GM03348 (cell line): ENCODE measurements at places on chromosomes 7 and 10.

GRCh38 chr10:112223725-112224124 lies 40.2 kb upstream of the GPAM start:
- no peak for DNase-seq

DNA sequence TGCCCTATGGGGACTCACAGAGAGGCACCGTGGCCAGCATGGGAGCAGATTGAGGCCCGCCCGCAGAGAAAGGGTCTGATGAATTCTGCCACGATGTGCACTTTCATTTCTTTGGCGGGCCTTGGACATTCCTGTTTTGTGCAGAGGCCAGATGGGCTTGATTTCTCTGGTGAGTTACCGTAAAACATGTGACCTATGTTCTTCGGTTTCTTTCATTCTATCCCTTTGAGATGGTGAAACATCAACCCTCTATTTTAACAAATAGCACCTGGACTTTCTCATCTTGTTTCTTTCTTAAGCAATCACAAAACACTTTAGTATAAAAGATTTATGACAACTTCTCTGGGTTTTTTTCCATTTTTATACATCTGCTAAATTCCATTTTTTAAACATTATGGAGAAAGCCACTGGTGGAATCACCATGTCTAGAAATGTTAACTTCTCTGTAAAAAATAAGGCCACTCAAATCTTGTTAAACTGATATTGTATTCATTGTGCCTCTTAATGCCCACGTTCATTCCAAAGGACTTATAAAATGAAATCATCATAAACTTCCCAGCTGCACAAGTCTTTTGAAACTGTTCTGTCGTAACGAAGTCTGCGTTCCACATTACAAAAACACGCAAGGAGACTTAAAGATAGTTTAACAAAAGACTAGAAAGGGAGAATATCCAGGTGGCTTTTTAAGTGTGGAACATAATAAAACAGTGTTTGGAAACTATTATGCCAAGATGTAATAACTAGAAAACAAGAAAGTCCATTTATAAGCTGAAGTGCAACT lies 21.4 kb upstream of the ODAD2 start:
- no peak for DNase-seq

GRCh38 chr10:107865691-107866090 lies 701.2 kb upstream of the SORCS1 start:
- DNase-seq: no peak

DNA sequence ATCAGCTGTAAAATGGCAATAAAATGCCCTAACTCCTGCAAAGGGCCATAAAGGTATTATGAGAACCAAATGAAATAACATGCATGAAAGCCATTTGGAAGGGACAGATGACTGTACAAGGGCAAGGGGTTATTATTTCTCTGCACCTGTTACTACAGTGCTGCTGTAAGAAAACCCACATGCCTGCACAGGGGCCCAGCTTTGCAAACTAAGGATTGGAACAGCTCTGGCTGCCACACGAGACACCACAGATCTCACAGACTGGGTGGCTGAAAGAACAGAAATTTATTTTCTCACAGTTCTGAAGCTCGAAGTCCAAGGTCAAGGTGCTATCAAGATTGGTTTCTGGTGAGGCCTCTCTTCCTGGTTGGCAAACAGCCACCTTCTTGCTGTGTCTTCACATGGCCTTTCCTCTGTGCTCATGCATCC lies 409.0 kb upstream of the NRP1 start:
- no peak for DNase-seq

DNA sequence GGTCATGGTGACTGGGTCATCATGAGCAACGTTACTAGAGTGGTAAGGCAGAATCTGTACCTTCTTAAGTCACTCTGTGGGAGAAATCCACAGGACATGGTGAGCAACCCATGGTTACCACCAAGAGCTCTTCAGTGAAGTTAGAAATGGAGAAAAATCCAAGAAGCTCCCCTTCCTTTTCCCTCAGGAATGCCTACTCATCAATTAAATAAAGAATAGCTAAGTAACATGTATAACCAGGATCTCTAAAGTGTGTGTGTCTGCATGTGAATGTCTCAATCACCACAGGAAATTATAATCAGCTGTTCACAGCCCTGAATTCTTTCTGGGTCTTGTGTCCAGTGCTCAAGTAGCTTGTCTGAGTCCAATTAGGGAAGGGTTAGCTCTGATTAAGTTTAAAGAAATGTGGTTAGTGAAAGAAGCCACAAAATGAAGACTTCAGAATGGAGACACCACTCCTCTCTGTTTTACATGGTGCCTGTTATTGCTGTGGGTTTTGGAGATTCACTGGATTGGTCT lies 73.2 kb downstream of the SEM1 start:
- peak; percentile 20 for DNase-seq

DNA sequence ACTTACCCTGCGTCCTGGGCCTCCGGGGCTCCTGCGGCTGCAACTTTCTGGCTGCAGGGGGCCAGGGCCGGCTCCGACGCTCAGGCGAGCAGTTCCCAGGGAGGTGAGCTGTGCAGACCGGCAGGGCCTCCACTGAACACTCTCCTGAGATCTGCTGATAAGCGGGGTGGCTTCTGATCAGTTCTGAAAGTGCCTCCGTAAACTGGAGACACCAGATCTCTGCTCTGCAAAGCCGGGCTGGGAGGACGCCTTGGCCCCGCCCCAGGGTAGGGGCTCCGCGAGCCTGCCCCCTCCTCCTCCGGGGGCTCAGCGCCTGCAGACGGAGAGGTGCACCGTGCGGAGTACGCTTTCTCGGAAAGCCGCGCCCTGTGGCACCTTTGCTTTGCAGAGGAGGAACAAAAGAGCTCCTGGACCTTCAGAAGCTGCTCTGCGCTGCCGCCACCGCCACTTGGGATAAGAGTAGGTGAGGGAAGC lies 141.3 kb upstream of the VKORC1L1 start:
- peak; percentile 34 for DNase-seq

DNA sequence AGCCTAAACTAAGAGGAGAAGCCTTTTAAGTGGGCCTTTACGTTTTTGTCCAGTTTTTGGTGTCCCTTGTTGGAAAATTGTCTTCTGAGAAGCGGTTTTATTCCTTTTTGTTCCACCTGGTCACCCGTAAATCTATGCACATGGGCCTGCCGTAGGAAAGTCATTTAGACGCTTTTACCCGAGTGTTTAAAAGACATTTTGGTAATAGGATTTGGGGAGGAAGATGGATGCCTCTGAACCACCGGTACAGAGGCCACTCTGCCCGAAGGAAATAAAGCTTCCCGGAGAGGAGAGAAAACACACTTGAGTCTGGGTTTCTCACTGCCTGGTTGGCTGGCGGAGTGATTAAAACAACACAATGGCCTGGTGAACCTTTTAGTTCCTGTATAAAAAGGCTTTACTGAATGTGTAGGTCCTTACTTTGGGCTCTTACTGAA lies 760 bp downstream of the THNSL1 start:
- peak; percentile 6 for DNase-seq

- DNase-seq: peak; percentile 52
These were observed 122.2 kb downstream of the PDE1C start for GRCh38 chr7:31948029-31948428.

GRCh38 chr7:37083311-37084096 lies 359.2 kb upstream of the AOAH start:
- DNase-seq: peak; percentile 77

DNA sequence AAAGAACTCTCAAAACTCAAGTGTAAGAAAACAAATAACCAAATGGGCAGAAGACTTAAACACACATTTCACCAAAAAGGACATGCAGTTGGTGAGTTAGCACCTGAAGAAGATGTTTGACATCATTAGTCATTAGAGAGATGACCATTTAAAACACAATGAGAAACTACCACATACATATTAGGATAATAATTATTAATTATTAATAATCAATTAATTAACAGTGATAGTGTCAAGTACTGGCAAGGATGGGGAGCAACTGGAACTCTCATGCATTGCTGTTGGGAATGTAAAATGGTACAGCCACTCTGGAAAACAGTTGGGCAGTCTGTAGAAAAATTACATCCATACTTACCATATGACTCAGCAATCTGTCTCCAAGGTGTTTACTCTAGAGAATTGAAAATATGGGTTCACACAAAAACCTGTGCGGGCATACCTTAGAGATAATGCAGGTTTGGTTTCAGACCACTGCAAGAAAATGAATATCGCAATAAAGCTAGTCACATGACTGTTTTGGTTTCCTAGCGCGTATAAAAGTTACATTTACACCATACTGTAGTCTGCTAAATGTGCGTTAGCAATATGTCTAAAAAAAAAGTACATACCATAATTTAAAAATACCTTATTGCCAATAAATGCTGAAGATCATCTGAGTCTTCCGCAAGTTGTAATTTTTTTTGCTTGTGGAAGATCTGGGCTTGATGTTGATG lies 30.3 kb downstream of the ARID5B start:
- no peak for DNase-seq

DNA sequence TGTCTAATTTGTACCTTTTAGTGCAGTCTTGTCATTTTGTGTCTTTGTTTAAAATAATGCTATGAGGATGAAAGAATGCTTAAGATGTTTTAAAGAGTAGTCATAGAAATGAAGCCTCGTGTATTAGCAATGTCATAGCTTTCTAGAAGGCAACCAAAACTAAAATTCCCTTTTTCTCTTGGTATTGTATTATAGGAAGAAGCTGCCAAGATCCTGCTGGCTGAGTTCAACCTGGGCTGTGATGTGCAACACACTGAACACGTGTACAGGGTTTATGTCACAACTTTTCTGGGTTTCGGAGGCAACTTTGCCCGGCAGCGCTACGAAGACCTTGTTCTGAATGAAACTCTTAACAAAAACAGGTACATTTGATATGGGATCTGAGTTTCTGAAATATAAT lies 36.2 kb downstream of the COX15 start:
- DNase-seq: peak; percentile 50

DNA sequence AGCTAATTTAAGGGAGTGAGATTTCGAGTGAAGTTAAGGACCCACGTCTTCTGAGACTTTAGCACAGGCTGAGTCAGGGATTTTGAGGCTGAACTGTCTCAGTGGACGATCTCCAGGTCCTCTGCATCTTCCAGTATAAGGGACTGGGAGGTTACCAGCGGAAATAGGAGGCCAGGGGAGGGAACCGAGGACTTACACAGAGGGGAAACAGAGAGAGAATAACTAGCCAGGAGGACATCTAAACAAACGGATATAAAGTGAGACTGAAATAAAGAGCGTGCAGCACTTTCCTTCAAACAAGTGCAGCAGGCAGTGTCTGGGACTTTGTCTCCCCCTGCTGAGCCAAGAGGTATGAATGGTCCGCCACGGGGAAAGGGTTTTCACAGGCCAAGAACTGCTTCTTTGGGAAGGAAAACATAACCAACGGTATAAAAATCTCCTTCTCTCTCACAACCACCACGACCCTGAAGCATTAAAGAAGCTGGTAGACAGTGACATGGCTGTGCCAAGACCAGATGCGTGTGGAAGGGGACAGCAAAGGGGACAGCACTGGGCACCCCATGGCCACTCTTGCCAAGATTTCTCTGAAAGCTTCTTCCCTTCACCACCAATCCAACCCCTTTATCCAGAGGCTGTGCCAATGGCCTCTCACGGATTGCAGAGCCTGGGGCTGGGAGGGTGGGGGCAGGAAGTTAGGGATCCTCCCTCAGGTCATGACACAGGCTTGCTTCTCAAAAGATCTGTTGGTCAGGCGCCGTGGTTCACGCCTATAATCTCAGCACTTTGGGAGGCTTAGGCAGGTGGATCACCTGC lies 72.0 kb downstream of the SLC37A3 start:
- DNase-seq: peak; percentile 88

GRCh38 chr10:59179068-59179467 lies 2.6 kb downstream of the PHYHIPL start:
- DNase-seq: no peak

- DNase-seq: no peak
These were observed 171.2 kb downstream of the SGMS1 start for GRCh38 chr10:50452603-50453002.

GRCh38 chr10:117736655-117737054 lies 194.1 kb downstream of the EMX2 start:
- DNase-seq: peak; percentile 32

DNA sequence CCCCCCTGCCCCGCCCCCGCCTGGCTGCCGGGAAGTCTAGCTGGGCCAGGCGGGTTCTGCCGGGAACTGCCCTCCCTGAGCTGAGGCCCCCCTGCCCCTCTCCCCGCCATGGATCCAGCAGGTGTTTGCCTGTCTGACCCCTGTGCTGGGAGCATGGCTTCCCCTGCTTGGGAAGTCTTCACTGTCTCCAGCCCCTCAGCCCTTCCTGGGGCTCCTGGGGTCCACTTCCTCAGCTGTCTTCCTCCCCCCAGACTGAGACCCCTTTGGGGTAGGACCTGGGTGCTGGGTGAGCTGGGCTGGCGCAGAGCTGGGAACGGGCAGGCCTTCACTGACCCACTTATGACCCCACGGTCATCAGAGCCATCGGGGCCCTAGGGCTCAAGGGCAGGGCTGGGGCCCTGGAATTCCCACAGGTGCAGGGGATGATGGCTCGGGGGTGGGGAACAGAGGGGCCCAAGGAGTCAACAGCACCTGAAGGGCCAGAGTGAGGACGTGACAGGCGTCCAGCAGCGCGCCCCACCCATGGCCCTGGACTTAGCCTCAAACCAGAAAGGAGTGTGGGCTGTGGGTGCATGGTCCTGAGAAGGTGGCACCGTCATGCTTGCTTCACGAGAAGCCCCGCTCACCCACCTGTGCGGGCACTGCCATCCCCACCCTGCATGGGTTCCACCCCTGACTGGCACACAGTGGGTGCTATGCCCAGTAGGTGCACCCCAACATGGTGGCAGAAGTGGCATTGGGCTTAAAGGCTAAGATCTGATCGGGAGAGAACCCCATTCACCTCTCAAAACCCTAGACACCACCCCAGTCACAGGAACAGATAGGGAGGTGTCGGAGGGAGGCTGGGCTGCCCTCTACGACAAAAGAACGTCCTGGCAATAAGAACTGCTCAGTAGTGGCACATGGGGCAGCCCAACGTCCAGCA lies 16.2 kb upstream of the TNRC18 start:
- no peak for DNase-seq

- no peak for DNase-seq
These were observed 38.5 kb downstream of the POR start for GRCh38 chr7:75953431-75953830.

DNA sequence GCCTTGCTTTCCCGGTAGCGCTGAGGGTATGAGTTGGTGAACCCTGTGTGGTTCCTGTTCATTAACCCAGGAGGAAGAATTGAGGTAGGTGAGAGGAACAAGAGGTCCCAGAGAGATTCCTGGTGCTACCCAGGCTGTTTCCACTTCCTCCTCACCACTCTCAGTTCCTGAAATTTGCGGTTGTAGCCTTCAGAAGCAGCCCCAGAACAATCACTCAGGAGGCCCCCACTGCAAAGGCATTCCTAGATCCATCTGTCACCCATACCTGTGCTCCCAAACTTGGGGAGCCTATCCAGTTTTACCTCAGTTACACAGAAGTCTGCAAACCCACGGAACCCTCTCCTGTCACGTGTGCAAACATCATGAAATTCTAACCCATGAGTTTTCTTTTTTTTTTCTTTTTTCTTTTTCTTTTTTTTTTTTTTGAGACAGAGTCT lies 9.0 kb upstream of the PIP4K2A start:
- no peak for DNase-seq

- no peak for DNase-seq
These were observed 185.6 kb downstream of the PAXIP1 start for GRCh38 chr7:154817224-154817896.

- no peak for DNase-seq
These were observed 19.0 kb downstream of the NUDCD3 start for GRCh38 chr7:44471436-44471835.

- DNase-seq: no peak
These were observed 767.0 kb downstream of the GRM8 start for GRCh38 chr7:126485791-126486190.

- DNase-seq: no peak
These were observed 208.2 kb downstream of the SNX13 start for GRCh38 chr7:17732083-17732482.

- peak; percentile 67 for DNase-seq
These were observed 95.6 kb downstream of the USP6NL start for GRCh38 chr10:11515596-11516430.

GRCh38 chr10:29157321-29157720 lies 131.5 kb upstream of the LYZL1 start:
- no peak for DNase-seq
